Non-pigmented ciliary epithelial cell (primary cell): ENCODE measurements at places on chromosomes 5 and 9.

GRCh38 chr9:125747765-125748445 lies 732 bp downstream of the PBX3 start:
- DNase-seq, result no peak

GRCh38 chr9:81123526-81123925 lies 565.8 kb downstream of the TLE1 start:
- DNase-seq, result no peak

- DNase-seq, result no peak
Measured at GRCh38 chr5:68378204-68378820, 162.8 kb downstream of the PIK3R1 start.

- no peak for DNase-seq
Measured at GRCh38 chr9:88702985-88703384, 168.0 kb downstream of the NXNL2 start.

DNA sequence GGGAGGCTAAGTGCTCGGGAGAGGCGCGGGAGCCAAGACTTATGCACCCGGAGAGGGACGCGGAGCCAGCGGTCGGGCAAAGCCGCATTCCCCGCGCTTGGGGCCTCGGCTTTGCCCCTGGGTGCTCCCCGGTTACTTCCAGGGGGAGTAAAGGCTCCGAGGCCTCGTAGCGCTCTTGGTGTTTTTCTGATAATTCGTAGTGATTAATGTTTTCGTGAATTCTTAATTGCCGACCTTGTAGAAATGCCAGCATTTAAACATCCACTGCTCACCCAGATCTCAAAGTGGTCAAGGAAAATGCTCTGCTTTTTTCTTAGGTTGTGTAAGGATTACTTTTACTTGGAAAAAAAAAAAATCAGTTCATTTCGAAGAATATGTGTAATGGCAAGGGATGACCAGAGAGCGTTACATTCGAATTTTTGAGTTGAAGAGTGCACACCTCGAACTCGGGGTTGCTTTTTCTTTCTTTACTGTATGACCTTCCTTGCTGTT lies 654 bp upstream of the TUT7 start:
- no peak for DNase-seq

DNA sequence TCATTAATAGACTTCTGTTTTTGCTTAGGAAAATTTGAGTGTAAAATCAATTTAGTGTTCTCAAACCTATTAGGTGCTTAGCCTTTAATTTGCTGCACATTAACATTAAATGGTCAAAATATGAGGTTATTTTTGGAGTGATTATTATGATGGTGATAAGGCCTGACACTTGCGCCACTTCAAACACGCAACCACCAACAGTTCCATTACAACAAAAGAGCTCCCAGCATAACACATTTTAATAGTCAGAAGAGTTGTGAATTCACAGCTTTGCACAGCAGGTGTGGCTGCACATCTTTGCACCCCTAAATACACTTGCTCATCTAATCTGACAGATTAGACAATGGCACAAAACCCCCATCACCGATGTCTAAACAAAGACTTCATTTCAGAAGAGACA lies 940.7 kb downstream of the NR2F1-AS1 start:
- no peak for DNase-seq

- no peak for DNase-seq
Measured at GRCh38 chr5:161414896-161415295, 131.6 kb downstream of the GABRB2 start.

GRCh38 chr5:61686491-61687257 lies 354.6 kb downstream of the ZSWIM6 start:
- DNase-seq, result no peak

DNA sequence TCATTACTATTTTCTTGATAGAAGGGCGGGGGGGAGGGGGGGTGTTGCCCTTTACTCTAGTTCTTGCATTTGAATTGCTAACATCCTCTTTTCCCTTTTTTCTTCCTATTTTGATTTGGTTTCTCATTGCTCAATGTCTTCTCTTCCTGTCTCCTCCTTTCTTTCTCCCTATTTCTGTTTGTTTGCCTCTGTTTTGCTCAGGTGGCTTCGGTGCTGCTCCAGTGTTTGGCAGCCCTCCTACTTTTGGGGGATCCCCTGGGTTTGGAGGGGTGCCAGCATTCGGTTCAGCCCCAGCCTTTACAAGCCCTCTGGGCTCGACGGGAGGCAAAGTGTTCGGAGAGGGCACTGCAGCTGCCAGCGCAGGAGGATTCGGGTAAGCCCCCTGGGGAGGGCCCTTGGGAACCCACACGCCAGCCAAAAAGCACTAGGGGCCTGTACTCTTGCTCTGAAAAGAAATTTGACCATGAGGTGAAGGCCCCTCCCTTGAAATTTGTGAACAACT lies 48.3 kb downstream of the FAM78A start:
- no peak for DNase-seq

DNA sequence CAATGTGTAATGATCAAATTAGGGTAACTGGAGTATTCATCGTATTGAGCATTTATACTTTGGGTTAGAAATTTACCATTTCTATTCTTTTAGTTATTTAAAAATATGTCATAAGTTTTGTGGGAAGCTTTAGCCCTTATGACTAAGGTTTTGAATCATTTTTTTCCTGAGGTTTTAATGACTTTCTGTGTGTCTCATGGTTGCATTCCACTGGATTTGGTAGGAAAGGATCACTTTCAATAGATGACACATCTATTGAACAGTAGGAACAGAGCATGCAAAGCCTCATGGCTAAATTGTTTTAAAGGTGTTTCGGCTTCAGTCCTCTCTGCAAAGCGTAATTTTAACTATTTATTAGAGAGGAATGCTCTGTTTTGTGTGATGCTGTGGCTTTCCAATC lies 512.4 kb upstream of the CHD1 start:
- DNase-seq, result no peak

GRCh38 chr5:173001229-173001841 lies 17.8 kb downstream of the ATP6V0E1 start:
- no peak for DNase-seq

DNA sequence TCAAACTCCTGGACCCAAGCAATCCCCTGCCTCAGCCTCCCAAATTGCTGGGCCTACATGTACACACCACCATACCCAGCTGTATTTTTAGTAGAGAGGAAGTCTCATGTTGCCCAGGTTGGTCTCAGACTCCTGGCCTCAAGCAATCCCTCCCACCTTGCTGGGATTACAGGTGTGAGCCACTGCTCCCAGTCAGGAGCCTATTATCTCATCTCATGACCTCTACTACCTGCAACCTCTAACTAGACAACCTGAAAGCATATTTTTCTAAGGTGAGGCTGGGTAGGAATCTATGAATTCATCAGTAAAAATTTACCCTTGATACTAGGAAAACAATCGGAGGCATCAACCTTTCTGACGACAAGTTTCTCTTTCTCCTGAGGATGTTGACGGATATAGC lies 10.0 kb downstream of the FAM13B start:
- DNase-seq, result no peak

DNA sequence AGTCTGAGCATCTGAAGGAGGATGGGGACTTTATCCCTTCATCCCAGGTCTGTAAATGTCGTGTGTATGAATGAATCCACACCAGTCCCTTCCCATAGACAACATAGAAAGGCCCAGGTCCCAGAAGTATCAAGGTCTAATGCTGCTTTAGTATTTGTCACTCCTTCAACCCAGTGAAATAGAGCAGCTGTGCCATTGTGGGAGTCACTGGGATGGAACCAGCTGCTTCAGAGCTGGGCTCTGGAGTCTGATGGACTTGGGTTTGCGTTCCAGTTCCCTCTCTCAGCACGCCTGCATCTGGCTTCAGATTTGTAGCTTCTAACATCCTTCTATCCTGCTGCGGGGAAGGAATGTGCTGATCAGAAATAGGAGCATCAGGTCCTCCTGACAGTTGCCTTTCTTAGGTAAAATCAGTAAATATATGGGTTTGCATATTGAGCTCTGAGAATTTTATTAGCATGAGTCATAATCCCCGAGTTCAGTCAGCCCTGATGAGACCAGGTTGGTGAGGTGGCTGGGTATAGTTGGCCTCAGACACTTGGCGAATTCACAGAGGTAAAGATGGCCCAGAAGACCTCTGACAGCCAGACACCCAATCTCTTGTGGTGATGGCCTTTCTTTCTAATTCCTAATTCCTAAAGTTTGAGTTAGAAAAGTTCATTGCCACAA lies 10.1 kb downstream of the ACO1 start:
- DNase-seq, result no peak

DNA sequence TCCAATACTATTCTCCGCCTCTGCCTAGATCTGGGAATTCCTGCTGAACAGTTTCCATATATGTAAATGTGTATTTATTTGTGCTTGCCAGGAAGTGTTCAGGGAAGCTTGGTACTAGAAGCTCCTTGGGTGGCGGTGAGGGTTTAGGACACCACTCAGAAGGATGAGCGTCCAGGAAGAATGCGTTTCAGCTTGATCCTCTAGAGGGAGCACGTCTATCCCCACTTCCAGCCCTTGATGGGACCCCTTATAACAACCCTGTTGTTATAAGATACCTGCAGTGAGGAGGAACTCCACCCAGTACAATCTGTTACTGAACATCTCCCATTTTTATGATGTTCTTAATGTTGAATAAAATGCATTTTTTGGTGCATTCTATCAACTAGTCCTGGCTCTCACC lies 88.9 kb downstream of the CYFIP2 start:
- no peak for DNase-seq

DNA sequence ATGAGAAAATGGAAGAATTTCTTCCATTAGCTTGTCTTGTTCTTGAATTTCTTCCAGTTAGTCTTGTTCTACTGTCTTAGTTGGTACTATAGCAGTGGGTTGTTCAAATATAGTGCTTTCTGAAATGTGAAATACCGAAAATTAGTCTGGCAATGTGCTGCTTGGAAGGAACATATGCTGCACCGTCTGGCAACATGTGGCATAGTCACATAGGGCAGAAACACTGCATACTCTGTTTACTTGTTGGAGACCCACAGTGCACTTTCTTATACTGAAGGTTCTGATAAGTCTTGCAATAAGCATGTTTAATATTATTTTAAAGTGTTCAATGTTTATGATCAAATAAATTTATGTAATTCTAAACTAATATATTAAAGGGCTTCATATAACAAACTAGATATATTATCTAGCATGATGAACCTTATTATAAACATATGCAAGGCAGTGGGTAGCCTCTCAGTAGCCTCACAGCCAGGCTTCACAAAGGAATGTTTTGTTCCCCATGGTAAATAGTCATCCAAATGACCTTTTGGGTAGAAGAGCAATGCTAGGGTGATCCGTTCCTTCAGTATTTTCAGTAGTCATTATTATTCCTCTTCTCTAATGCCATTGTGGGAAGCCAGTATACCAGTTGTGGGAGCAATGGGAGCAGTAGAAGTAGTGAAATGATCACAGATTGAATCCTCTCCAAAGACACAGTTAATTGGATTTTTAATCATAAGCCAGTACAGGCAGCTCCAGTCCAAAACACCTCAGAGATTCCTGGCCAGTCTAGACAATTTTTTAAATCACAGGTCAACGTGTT lies 1106.7 kb downstream of the DTWD2 start:
- no peak for DNase-seq

- no peak for DNase-seq
Measured at GRCh38 chr5:77454123-77454522, 38.0 kb downstream of the WDR41 start.

DNA sequence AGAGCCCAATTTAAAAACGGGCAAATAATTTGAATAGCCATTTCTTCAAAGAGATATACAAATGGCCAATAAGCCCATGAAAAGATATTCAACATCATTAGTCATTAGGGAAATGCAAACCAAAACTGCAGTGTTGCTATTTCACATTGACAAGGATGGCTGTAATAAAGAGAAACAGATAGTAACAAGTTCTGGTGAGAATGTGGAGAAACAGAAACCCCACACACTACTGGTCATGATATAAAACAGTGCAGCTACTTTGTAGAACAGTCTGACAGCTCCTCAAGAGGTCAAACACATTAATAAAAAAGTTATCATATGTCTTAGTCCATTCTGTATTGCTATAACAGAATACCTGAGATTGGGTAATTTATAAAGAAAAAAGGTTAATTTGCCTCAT lies 237.0 kb upstream of the GRAMD2B start:
- DNase-seq, result no peak

GRCh38 chr5:173288632-173289031 lies 39.6 kb downstream of the STC2 start:
- no peak for DNase-seq

DNA sequence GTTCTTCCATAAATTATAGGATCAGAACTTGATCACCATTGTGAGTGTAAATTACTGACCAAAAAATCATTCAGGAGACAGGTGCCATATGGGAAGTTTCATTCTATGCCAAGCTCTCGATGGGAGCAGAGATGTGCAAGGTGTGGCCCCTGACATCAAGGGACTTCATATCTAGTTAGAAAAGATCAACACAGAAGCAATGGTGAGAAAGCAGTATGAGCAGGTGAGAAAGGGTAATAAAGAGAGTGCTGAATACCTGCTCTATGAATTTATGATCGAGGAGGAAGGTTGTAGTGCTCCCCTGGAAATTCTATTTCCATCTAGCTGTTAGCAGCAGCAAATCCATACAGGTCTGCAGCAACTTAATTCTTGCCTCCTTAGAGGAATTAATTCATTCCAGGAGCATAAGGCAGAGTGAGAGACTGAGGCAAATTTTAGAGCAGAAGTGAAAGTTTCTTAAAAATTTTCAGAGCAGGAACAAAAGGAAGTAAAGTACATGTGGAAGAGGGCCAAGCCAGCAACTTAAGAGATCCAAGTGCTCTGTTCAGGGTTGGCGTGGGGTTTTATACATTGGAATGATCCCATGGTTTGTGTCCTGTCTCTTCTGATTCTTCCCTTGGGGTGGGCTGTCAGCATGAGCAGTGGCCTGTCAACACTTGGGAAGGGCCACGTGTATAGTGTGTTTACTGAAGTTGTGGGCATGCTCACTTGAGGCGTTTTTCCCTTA lies 181.8 kb downstream of the SAXO1 start:
- DNase-seq, result no peak

- DNase-seq, result no peak
Measured at GRCh38 chr5:140224658-140225057, 49.7 kb downstream of the CYSTM1 start.

DNA sequence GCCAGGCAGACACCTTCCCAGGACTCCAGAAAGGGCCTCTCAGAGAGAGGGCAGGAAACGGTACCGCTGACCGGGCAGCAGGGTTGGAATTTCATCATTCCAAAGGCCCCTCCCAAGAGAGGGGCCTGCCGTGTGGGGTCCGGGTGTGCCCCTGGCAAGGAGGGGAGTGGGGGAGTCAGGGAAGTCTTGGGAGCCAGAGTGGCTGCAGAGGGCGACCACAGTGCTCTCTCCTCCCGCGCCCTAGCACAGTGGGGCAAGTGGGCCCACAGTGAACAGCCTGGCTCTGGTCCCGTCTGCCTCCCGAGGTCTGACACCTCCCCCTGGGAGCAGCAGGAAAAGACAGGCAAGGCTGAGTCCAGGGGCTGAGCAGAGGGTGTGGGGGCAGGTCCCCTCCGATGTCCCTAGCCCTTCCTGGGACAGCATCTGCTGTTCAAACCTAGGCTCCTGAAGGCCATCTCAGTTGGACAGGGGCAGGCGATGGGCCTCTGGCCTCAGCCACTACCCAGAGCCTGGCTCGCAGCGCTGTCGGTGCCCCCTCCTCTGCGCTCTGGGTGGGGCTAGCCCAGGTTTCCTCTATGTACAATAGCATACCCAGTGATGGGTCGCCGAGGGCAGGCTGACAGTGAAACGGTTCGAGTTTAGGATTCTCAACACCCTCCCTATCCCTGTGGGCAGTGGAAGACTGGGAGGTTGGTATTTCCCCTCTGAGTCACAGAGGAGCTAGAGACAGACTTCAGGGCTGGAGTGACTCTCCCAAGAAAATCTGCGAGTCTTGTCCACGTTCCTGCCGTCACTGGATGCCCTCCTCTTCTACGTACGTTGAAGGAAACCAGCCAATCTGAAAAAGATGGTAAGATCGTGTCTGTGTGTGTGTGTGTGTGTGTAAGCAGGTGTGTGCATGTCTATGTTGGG lies 25.4 kb upstream of the SARDH start:
- peak; percentile 6 for DNase-seq
